Skeletal muscle cell (primary cell): ENCODE measurements at places on chromosomes 6 and 20.
A peak's percentile ranks its signal among the peaks of the same experiment; 100 is the strongest.

DNA sequence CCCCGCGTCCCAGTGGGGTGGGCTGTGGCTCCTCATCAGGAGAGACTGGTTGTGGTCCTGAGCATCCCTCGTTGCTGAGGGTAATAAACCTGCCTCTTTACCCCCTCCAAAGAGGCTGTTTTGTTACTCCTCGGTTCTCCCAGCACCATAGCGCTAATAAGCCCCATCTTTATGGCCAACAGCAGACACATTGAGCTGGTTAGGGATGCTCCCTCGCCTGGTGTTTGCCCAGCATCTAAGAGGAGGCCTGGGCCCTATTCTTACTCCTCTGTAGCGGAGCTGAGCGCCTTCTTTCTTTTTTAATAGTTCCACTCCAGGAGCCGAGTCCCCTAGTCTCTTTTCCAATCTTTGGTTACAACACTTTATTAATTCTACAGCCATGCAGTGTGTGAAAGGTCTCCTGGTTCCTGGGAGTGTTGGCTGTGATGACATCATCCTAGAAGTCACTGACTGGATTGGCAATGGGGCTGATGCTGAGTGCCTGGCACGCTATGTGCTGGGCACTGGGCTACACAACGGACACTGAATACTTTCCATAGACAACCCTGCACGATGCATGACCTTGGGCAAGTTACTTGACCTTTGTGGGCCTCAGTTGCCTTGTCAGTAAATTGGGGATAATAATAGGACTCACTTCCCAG lies 50.6 kb upstream of the CCDC167 start:
- peak; percentile 40 for DNase-seq

DNA sequence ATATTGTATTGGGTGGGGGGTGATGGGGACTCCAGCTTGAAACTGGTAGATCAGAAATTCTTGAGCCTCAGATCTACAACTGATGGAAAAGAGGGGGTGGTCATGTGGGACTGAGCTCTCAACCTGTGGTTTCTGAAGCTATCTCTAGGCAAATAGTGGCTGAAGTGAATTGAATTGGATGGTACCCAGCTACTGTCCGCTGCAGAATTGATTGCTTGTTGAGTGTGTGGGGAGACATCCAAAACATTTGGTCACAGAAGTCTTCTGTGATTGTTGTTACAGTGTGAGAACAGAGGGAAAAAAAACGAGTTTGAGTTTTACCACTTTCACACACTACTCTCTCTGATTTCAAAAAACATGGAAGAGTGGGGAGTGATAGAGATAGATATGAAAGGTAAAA lies 14.8 kb downstream of the CDS2 start:
- DNase-seq, result no peak

- no peak for DNase-seq
Observed at GRCh38 chr6:125340991-125341390, 39.2 kb upstream of the HDDC2 start.

- DNase-seq, result no peak
Observed at GRCh38 chr6:85673198-85674139, 30.8 kb upstream of the SYNCRIP start.

DNA sequence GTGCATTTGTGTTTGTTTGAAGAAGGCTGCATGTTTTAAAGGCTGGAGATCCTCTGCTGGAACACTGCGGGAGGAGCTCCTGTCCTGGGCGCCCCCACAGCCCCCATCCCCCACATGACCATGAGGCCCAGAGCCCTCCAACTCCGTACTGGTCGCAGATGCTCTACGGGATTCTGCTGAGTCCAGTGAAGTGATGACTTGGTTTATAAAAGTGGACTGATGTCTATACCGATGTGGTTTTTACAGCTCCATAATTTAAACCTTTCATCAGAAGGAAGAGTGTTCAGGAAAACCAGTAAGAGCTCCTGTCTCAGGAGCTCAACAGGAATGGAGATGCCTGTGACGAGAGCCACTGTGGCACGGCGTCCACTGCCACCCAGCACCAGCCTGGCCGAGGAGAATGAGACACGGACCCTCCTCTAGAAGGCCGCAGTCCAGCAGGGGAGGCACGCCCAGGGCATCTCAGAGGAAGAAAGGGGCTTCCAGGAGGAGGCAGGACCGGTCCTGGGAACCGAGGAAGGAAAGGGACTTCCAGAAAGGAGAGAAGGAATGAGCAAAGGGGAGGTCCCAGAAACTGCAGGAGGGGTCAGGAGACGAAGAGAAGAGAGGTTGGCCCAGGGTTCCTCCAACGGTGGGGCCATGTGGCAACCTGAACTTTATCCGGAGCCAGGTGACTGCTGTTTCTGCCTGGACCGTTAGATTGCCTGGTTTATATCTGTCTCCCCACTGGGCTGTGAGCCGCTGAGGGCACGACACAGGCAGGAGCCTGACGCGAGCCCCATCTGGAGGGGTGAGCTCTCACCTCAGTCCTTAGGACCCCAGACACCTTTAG lies 26.9 kb downstream of the BFSP1 start:
- DNase-seq, result no peak

DNA sequence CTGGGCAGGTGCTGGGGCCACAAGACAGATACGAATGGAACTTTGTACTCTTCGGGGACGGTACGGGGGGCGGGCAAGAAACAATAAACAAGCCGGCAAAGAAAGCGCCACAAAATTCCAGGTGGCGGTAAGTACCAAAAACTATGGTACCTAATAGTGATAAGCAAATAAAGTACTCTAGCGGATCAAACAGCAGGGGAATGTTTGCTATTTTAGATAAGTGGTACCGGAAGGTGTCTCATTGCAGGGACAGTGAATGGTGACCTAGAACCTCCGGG lies 15.1 kb upstream of the RIPK1 start:
- no peak for DNase-seq

DNA sequence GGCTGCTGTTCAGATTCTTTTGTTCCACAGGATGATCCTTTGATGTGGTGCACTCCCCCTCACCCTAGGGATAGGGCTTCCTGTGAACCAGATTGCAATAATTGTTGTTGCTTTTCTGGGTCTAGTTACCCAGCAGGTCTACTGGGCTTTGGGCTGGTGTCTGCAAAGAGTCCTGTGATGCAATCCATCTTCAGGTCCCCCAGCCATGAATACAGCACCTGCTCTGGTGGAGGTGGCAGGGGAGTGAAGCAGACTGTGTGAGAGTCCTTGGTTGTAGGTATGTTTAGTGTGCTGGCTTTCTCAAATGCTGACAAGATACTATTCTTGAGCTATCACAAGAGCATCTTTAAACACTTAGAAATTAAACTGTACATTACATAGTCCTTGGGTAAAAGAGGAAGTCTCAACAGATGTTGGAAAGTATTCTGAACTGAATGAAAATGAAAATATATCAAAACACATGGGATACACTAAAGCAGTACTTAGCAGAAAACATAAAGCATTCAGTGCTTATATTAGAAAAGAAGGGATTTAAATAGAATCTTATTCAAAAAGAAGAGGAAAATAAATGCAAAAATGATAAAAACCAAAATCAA lies 49.1 kb upstream of the CCR6 start:
- DNase-seq, result no peak

- DNase-seq, result peak; percentile 55
Observed at GRCh38 chr20:47610247-47610944, 108.7 kb downstream of the NCOA3 start.

DNA sequence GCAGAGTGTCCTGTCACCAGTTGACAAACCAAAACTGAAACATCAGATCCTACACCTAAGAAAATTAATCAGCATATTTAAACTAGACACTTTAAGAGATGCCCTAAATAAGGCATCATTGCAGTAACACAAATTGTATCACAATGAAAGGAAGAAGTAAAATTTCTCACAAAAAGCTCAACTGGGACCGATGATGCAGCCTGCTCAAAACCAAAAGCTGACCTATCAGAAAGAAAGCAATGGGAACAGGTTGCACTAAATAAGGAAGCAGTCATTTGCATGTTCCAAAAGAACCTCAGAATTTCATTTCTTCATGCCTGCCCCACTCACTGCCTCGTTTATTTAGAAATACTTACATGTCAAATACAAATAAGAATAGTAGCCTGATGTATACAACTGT lies 12.1 kb downstream of the HIVEP2 start:
- DNase-seq, result no peak

DNA sequence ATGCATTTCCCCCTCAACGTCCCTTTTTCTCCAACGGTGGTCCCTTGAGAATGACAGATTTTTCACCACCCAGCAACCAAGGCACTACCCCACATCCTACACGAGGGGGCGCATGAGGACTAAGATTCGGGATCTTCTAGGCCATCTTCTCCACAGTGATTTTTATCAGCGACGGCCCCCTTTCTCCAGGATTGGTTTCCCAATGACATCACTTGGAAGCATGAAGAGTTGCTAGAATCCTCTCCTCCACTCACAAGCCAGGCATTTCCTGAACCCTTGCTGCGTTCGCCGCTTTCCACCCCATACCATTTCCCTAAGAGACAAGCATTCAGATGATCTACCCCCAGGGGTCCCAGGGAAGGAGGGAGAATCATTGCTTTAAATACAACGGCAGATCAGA lies 252.0 kb downstream of the HIVEP2 start:
- DNase-seq, result peak; percentile 84

DNA sequence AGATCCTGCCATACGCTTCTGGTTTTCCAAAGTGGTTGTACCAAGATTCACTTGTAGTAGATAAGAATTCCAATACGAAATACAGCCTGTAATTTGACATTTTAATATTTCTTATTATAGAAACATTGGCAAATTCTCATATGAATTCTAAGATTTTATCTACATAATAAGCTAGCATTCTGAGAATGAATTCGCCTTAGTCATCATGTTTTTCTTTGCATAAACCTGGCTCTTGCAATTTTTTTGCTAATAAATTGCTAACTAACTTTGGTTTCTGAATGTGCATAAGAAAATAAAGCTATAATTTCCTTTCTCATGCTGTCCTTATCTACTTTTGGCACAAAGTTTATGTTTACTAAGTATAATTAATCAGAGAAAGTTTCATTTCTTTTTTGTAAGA lies 673.0 kb downstream of the PTPRT start:
- DNase-seq, result no peak

GRCh38 chr20:21090721-21091120 lies 15.4 kb downstream of the LINC00237 start:
- no peak for DNase-seq

DNA sequence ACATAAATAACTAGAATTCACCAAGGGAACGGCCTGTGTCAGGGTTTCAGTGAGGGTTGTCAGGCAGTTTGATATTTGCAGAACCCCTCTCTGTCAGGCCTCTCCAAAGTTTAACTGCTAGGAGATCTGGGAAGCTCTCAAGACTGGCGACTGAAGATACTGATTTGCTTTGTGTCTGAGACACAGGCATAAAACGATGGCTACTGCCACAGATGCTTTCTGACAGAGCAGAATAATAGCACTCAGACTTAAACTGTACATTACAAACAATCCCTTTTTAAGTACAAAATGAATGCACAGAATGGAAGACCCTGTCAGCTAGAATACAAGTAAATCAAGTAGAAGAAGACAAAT lies 7.2 kb upstream of the ATXN1 start:
- DNase-seq, result no peak

- no peak for DNase-seq
Observed at GRCh38 chr20:16864963-16865362, 116.8 kb downstream of the OTOR start.

GRCh38 chr6:136517002-136517401 lies 33.2 kb downstream of the MAP7 start:
- DNase-seq, result no peak

- no peak for DNase-seq
Observed at GRCh38 chr6:8435845-8436168, 462 bp upstream of the SLC35B3 start.

- no peak for DNase-seq
Observed at GRCh38 chr6:46080111-46080510, 49.7 kb upstream of the ENPP4 start.

DNA sequence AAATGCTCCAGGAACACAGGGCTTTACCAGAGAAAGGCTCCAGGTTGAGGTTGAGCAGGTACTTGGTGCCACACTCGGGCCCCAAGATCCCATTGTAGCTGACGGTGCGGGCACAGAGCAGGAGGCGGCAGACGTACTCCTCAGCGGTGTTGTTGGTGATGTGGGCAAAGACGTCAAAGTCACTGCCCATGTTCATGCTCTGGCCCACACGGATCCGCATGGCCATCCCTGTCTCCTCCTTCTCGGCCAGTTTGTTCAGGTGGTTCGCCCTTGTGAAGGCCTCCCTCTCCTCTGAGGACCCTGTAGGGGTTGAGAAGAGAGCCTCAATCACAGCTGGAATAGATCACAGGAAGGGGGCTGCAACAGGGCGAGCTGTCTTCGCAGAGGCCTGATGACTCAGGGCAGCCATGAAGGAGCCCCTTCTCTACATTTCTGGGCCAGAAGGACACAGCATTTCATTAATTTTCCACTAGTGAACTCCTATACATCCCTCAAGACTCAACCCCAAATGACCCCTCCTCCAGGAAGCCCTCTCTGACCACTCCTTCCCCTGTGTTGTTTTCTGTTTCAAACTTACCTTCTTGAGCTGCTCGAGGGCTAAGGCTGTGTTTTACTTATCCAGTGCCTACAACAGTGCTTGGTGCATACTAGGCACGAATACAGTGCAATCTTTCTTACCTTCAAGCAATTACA lies 26.8 kb downstream of the TGM2 start:
- DNase-seq, result no peak

- no peak for DNase-seq
Observed at GRCh38 chr6:135311446-135312200, 130.5 kb downstream of the MYB start.

DNA sequence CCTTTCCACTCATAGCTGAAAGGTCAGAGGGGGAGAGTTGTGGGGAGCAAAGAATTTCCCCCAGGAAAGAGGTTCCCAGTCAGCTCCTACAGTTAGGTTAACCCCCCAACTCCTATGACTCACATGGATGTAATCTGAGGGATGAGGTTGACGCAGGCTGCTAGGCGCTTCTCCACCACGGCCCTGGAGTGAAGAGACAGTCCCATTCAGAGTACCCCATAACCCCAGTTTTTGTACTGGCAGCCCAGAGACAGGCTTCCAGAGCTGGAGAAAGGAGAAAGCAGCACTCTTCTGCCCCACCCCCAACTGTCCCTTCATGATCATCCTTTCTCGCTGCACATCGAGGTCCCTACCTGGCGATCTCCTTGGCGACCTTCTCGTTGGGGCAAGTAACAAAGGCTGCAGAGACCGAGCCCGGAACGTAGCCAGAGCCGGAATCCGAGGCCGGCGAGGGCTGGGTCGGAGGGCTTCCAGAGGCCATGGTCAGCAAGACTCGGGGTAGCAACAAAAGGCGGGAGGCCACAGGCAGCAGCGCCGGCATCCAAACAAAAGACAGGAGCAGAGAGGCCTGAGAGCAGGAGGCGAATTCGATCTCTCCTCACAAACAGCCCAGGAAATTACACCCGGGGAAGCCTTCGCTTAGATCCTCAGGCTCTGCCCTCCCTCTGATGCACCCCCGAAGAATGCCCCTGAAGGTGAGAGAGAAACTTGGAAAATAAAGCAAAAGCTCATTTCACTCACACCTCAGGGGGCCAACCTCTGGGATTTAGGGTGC lies 592 bp downstream of the CUTA start:
- peak; percentile 68 for DNase-seq

- no peak for DNase-seq
Observed at GRCh38 chr6:116536216-116536621, 9.3 kb downstream of the TRAPPC3L start.

DNA sequence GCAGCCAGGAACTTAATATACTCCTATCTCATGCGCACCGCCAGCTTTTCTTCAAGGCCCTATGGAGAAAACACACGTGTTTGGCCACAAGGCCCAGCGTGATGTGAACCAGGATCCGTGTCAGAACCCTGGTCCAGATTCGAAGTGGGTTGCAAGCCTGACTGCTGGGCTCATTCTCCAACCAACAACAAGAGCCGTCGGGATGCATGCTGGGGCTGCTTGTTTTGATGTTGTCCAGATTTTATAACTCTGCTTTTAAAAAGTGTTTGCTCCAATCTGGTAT lies 463 bp upstream of the SLC22A2 start:
- no peak for DNase-seq

GRCh38 chr6:84017709-84018452 lies 15.7 kb upstream of the MRAP2 start:
- DNase-seq, result no peak
